CD4-positive, CD25-positive, alpha-beta regulatory T cell (primary cell): ENCODE measurements at places on chromosomes 16 and 17.

DNA sequence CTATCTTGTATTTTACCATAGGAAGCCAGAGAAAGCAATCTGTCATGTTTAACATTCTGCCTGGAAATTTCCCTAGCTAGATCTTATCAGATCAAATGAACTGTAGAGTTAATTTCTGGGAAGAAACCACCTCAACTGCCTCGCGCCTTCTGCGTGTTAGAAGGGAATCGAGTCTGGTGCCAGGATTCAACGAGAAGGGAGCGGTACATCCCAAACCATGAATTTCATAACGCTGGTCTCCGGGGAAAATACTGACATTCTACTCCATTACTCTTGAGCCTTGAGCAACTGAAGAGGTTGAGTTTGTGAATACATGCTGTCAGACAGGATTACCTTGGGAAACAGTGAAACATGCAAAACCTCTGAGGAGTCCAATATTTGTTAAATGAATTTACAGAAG is 35.2 kb downstream of the MPHOSPH6 start:
- DNase-seq, result no peak

DNA sequence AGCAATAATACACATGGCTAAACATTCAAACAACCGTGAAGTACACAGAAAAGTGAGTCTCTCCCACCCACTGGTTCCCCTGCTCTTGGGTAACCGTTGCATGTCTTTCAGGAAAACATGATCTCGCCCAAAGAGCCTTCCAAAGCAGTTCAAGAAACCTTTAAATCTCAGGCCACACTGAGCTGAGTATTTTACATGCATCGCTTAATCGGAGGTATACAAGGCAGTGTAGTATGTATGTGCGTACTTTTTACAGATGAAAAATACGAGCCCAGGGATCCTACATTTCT is 741 bp upstream of the DEXI start:
- DNase-seq, result no peak

DNA sequence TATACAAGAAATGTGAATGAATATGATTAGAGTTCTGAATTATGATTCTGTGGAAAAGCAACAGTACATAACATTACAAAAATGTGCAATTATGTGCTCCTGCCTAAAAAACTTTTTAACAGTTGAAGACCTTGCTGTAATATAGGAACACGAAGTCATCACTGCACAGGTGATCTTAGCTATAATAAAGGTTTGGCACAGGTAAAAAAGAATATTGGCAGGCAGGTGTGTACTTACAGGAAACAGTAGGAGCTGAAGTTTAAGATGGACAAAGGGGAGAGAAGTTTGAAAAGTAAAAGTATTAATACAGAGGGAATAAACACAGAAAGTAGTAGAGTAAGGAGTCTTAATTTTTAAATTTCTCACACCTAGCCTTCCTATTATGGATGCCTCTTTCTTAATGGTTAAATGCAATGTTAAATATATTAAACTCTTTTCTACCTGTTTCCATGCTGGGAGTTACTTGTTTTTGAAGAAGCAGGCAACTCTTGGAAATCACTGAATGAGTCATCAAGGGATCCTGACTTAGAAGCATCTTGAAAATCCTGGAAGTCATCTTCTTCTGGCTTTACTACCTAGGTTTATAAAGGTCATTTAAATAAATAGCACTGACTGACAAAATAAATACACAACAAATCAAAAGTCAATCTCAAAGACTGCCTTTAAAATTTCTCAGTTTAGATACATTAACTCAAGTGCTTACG is 40.7 kb downstream of the SYNRG start:
- no peak for DNase-seq

DNA sequence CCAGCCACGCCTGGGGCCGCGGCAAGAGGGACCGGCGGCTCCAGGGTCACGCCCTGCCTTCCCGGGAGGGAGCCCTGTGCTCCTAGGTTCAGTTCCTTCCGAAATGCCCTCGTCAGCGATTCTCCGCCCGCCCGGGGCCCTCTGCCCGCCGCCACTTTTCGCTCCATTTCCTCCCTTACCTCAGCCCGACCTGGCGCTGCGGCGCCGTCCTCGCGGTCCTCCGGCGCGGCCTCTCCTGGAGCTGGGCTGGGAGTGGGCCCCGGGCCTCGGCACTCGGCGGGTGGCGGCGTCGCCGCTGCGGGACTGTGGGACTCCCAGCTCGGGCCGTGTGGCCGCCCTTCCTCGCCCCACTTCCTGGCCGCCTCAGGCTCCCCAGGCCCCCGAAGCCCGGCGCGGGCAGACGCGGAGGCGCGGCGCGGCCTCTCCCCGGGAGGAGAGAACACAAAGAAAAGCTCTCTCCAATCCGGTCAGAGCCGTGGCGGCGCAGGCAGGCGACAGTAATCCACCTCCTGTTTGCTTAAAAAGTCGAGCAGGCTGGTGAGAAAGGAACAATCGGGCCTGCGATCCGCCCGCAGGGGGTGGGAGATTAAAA is 1.6 kb downstream of the BAHCC1 start:
- DNase-seq, result peak; percentile 41

GRCh38 chr17:9432134-9432885 is 143.3 kb downstream of the STX8 start:
- peak; percentile 3 for DNase-seq

- DNase-seq, result no peak
Measured at GRCh38 chr16:51184702-51185433, 33.8 kb upstream of the SALL1 start.

- DNase-seq, result no peak
Measured at GRCh38 chr16:19113577-19114358, at the start of gene ITPRIPL2. ITPRIPL2 (plus strand) TSS chr16:19113964; CDS start chr16:19114462, 498 bp downstream.

DNA sequence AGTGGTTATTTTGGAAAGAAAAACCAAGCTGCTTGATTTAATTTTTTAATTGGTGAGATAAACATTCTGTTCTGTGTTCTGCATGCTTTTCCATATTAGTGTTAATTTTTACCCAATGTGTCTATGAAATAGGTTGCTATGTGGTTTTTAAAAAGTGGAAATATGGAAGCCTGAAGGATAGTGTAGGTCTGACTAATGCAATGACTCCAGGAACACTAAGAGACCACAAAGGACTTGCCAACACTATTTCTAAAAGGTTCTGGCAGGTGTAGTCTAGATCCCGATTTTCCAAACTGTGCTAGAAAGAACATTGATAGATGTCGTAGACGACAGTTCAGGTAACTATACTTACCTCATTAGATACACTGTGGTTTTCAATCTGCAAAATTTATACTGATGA is 877.4 kb upstream of the GOT2 start:
- DNase-seq, result no peak

DNA sequence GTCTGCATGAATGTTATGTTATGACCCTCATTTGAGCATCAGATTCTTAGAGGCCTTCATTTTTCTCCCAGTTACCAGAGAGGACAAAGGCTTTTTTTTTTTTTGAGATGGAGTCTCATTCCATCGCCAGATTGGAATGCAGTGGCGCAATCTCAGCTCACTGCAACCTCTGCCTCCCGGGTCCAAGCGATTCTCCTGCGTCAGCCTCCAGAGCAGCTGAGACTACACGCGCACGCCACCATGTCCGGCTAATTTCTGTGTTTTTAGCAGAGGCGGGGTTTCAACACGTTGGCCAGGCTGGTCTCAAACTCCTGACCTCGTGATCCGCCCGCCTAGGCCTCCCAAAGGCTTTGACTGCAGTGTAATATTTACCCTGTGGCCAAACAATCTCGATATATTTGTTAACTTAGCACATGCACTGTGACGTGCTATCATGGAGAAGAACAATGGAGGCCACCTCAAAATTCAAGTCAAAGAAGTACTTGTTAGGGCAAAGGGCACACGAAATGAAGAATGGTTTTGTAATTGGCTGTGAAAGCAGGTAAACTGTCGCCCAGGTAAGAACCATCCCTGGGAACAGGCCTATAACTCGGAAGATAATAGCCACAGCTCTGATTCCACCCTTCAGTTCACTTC is 303.4 kb downstream of the SLC39A11 start:
- DNase-seq, result no peak

DNA sequence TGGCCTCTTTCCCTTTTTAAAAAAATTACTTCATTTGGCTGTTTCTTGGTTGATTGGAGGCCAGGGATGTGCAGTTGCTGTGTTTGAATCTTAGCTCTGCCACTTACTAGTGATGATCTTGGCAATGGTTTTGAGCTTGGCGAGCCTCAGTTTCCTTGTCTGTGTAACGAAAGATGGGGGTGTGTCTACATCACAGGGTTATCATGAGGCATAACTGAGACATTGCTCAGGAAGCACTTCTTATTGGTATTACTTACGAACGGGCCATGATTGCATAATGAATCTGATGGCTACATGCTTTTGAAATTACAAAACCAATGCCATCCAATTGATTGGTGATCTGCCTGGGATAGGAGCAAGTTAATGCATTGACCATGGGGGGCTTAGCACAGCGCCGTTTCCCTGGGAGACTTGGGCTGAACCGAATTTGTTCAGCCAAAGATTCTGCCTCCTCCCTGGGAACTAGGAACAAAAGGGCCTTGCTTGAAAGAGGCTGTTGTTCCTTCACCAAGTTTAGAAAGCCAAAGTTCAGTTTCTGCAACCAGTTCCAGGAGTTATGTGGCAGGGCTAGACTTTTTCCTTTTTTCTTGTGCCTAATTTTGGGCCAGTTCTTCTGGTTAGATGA is 21.9 kb downstream of the CMIP start:
- DNase-seq, result no peak

DNA sequence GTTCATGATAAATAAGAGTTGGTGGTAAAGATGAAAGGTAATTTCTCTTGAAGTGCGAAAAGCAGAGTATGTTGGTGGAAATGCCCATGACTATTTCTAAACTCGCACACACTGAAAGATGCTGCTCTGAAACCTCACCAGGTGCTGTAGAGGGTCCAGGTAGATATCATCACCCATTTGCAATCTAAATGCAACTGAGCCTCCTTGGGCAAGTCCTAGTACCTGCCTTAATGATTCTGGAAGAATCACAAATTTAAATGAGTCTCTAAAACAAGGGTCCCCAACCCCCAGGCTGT is 5.9 kb upstream of the MMD start:
- no peak for DNase-seq

DNA sequence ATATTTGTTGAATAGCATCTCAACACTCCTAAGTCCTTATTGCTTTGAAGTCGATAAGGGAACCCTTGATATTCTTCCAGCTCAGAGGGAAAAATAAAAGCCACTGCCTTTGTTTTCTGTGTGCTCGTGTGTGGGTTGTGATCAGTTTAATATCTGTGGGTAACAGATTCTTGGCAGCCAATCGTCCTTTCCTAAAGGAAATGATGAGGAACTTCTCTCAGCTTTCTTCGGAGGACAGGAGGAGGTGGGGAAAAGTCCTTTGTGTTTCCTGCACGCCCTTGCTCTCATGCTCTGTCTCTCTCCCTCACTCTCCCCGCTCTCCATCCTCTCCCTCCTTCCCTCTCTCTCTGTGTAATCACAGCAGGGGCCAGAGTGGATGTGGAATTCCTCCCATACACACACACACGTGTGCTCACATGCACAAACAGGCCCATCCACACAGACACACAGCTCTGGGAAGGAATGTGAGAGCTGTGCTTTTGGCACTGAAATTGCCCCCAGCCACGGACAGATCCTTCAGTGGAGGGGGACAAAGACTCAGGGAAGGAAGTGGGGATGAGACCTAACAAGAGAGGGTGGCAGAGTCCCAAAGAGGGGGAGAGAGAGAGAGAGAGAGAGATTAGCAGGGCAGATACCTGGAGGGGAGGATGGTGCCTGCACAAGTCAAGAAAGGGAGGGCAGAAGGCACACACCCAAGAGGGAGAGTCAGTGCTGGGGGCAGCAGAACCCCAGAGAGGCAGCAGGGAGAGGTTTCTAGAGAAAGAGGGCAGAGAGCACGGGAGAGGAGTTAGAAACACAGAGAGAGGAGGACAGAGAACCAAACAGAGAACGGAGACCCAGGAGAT is 83.5 kb upstream of the PLCG2 start:
- no peak for DNase-seq

GRCh38 chr16:52293204-52293603 is 253.7 kb downstream of the TOX3 start:
- no peak for DNase-seq

GRCh38 chr16:6020162-6020985 is 922.8 kb upstream of the EEF2KMT start:
- DNase-seq, result no peak

GRCh38 chr17:4836221-4836620 is 3.1 kb downstream of the MINK1 start:
- DNase-seq, result no peak

DNA sequence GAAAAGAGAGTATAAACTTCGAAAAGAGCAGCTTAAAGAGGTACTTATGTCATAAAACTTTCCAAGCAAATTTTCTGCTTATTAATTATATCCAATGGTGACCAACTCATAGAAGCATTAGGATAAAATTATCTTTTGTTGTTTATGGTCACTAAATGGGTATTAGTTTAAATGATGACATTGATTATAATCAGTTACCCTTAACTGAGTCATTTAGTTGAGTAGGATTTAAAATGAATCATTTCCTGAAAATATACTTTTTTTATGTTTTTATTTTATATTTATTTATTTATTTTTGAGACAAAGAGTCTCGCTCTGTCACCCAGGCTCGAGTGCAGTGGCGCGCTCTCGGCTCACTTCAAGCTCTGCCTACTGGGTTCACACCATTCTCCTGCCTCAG is 55.9 kb downstream of the ABHD15 start:
- DNase-seq, result no peak

DNA sequence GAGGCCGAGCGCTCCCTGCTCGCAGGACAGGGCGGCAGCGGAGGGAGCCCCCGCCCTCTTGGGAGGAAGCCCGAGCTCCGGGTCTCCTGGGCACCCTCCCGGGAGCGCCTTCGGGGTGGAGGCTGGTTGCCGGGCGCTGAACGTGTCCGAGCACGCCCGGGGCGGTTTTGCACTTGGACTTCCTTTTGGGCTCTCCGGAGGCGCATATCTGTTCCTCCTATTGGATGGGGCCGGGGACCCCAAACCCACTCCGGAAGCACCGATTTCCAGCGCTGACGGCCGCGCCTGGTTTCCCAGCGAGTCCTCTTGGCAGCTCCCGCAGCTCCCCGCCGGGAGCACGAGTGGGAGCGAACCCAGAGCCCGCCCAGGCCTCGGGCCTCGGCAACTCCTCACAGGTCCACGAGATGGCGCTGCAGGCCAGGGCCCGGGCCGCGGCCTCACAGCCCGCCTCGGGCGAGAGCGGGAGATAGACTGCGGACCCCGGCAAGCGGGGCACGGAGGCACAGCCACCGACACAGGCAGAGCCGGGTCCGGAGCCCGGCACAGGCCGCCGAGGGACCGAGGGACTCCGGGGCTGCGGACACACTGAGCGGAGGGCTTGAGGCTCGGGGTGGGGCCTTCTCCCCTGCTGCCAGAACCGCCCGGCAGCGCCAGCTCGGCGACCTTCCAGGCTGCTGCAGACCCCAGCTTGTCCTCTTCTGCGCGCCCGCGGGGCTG is 12.7 kb downstream of the TBX2 start:
- peak; percentile 78 for DNase-seq

DNA sequence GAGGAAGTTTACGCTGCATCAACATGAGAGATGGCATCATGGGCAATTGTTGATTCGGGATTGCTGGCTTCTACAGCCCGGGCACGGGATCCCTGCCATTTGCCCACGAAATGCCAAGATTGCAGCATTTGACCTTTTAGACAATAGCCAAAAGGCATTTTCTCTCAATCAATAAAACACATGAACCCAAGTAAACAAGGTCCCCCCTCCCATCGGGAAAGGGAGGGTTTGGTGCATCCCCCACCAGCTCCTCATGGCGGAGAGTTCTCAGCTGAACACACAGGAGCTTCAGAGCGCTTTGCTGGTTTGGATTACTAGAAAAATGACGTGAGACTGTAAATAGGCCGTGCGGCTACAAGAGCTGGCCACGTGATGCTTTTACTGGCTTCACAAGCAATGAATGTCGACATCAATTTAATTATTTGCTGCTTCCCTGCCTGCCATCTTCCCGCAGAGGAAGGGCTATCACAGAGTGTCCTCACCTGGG is 147.6 kb downstream of the C16orf95 start:
- DNase-seq, result no peak
